ENCODE measurements at places on chromosomes 6 and 20. TPM values are rescaled to one million over a fixed set of nuclear protein-coding genes. Genes with fewer than 3 reads are reported as not detected.

Gene OR2J1
- not detected for total RNA-seq

GRCh38 chr6:119182875-119183274 lies 104.4 kb upstream of the FAM184A start:
- H3K36me3 ChIP-seq, result peaks cover 16% of the 10 kb centered on the region
- DNase-seq, result no peak
- H3K27me3 ChIP-seq, result no peaks in the 10 kb centered on the region

Gene SAMD3
- 2.5 TPM for total RNA-seq

DNA sequence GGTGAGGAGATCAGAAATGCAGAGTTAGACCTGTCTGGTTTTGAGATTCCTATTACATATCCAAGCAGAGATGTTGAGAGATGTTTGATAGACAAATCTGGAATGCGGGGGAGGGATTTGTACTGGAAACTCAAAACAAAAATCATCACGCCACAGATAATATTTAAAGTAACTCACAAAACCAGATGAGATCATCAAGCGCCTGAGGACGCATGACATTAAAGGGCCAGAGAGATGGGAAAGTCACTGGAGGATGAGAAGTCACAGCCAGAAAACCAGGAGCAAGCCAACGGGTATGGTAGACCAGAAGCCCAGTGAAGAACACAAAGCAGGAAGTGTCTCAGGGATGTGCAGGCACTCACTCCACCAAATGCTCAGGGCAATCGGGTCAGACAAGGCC lies 87.7 kb downstream of the DLL1 start:
- H3K27me3 ChIP-seq, result no peaks in the 10 kb centered on the region
- H3K4me1 ChIP-seq, result no peaks in the 10 kb centered on the region
- no peak for DNase-seq
- H3K27ac ChIP-seq, result no peak overlapping the region
- H3K4me3 ChIP-seq, result no peak overlapping the region
- H3K36me3 ChIP-seq, result no peaks in the 10 kb centered on the region

DNA sequence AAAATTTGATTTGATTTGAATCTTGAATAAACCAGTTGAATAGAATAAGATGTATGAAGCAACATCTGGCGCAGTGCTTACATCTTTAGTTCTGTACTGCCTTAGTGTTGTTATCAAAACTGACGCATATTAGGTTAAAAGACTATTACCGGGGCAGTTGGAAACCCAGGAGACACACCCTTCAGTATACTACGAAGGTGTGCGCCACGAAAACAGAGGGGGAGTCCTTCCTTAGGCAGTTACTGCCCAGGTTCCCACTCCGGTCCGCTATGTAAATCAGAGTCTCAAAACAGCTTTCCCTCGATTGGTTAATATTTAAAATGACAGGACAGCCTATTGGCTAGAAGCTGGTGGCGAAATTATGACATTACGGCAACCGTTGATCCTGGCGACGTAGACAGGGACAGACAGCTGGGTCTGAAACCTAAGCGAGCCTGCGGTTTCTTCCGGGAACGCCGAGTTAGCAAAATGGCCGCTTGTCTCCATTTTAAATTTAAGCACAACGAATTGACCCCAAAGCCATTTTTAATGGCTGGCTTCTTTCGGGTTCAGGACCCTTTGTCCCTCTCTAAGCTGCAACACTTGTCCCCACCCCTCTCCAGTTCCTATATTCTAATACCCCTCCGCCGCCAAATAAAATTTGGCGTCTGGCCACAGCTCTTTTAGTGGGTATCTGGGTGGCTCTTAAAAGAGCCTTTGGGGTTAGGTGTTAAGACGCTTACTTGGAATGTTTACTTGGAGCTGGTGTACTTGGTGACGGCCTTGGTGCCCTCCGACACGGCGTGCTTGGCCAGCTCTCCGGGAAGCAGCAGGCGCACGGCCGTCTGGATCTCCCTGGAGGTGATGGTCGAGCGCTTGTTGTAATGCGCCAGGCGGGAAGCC lies 35.8 kb downstream of the HFE start:
- H3K27me3 ChIP-seq, result no peaks in the 10 kb centered on the region
- H3K4me3 ChIP-seq, result peak overlapping the region; percentile 87
- H3K4me1 ChIP-seq, result peaks cover 19% of the 10 kb centered on the region
- peak; percentile 97 for DNase-seq

GRCh38 chr6:84403545-84403944 lies 176.1 kb upstream of the CEP162 start:
- no peak for DNase-seq
- no peaks in the 10 kb centered on the region for H3K4me1 ChIP-seq
- no peak overlapping the region for H3K27ac ChIP-seq
- no peaks in the 10 kb centered on the region for H3K36me3 ChIP-seq

Gene CDYL
- 61.0 TPM for total RNA-seq

DNA sequence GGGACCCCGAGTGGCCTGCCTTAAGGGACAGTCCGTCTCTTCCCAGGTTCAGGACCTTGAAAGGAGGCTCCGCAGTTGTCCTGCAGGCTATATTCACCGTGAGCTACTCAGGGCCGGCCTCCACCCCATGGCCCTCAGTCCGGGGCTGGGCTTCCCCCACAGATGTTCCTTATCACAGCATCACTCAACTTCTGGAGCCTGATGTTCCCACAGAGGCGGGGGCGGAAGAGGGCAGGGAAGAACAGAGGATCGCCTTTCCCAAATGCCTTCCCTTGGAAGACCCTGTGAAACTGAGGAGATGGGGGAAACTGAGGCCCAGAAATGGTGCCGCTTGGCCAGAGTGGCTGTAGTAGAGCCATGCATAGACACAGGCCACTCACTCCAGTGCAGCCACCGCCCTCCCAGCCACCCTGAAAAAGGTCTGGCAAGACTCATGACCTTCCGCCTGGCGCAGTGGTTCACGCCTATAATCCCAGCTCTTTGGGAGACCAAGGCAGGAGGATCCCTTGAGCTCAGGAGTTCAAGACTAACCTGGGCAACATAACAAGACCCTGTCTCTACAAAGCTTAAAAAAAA lies 4.3 kb upstream of the COX4I2 start:
- no peak overlapping the region for H3K27ac ChIP-seq
- H3K36me3 ChIP-seq, result no peaks in the 10 kb centered on the region
- no peak overlapping the region for H3K4me3 ChIP-seq

DNA sequence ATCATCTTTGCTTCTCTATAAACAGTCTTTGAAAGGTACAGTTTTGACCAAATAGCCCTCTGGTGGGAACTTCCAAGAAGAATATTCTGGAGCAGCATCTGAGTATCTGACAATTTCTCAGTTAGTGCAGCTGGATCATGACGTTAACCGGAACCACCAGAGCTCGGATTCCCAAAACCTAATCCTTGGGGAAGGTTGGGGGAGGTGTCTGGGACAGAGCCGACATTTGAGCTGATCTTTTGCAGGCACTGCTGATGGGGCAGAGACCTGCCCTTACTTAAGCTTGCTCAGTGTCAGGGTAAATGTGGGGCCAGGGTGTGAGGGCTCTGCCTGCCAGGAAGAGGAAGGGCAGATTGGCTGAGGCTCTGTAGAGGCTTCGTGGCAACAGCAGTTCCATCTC lies 416.6 kb downstream of the DHX35 start:
- H3K4me3 ChIP-seq, result no peak overlapping the region
- DNase-seq, result no peak
- H3K36me3 ChIP-seq, result no peaks in the 10 kb centered on the region

GRCh38 chr20:11551479-11551878 lies 366.2 kb upstream of the BTBD3 start:
- H3K36me3 ChIP-seq, result no peaks in the 10 kb centered on the region
- DNase-seq, result no peak
- H3K4me3 ChIP-seq, result no peak overlapping the region
- H3K27ac ChIP-seq, result no peak overlapping the region
- no peaks in the 10 kb centered on the region for H3K27me3 ChIP-seq

DNA sequence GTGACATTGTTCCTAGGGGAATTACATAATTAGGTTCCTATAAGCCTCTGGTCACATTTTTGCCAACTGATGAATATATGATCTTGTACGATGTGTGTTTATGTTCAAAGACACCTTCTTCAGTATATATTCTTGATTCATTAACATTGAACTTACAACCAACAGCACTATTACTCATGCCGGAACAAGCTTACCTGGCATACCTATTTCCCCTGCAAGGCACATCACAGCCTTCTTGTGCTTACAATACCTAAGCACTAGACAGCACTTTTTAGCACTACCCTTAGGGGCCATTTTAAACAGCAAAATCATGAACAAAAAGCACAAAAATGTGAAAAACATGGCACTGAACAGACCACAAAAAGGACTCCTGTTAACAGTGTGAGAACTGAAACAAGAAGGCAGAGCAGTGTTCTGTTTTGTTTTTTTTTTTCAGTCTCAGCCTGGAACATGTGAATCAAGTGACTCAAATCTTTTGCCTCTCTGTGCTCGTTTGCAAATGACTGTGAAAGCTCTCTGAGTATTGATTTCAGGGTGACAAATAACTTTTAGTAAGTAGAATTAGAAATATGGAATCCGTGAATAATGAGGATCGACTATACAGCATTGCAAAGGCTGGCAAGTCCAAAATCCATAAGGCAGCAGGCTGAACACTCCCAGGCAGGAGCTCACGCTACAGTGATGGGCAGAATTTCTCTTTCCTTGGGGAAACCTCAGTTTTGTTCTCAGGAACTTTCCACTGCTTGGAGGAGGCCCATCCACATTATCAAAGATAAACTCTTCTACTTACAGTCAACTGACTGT lies 102.3 kb upstream of the TSHZ2 start:
- H3K4me3 ChIP-seq, result no peak overlapping the region
- no peak for DNase-seq
- H3K36me3 ChIP-seq, result no peaks in the 10 kb centered on the region
- H3K27me3 ChIP-seq, result no peaks in the 10 kb centered on the region
- H3K4me1 ChIP-seq, result no peaks in the 10 kb centered on the region

Gene HTR1B
- total RNA-seq, result not detected

DNA sequence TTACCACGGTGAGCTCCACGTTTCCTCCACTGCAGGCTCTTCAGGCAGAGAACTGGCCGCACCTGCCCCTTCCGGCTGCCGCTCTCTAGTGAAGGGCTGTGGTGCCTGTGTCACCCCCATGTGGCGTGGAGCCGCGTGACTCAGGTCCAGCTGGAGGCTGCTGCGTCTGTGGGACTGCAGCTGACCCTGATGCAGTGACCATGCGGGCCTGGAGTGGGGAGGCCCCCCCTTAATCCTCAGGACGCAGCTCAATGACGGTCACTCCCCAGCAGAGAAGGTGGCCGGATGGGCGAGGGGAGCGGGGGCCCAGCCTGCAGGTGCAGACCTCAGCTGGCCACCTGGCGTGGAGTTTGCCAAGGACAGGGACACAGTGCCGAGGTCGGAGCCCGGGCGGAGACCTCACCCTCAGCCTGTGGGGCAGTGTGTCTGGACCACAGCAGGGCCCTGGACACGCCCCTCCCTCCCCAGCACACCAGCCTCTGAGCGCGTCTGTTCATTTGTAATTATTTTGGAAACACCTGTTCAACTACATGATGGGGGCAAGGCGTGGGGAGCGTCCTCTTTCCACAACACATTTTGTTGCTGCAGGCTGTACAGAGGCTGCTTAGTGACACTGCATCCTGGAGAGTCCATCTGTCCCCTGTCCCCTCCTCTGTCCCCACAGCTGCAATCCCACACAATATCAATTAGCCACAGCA lies 10.7 kb downstream of the BHLHE23 start:
- H3K4me1 ChIP-seq, result no peaks in the 10 kb centered on the region
- DNase-seq, result no peak
- H3K27me3 ChIP-seq, result peaks cover 5% of the 10 kb centered on the region
- H3K27ac ChIP-seq, result no peak overlapping the region
- H3K4me3 ChIP-seq, result no peak overlapping the region
- no peaks in the 10 kb centered on the region for H3K36me3 ChIP-seq

Gene HCRTR2
- total RNA-seq, result not detected

DNA sequence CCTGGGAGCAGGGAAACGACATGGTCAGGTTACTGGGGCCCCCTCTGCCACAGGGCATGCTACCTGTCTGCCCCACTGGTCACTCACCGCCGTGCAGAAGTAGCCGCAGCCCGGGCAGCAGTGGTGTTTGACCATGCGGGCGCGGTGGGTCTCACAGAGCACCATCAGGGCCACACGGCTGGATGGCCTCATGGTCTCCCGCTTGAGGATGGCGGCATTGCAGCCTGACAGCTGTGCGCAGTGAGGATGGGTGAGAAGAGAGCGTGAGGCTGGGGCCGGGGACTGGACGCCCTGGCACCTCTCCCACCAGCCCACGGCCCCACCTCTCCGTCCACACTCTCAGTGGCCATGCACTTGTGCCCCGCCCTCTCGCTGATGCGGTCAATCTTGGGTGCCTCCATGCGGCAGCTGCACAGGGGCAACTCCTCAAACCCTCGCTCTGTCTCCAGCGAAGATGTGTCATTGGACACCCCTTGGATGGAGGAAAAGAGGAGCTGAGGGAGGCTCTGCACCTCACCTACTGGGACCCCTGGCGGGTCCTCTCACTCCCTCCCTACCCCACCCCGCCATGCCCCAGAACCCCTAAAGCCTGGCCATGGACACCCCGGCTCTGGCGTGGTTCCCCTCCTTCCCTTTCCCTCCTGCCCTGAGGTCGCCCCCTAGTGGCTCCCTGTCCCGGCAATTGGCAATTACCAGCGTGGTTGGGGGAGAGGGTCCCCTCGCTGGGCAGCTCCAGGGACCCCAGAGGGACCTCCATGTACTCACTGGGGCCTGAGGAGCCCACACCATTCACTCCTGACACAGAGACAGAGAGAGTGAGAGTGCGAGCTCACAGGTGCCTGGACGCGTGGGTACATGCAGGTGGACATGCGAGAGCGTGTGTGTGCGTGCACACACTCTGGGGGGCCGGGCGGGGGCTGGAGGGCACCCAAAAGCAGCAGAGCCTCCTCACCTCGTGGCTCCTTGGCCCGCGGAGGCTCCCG lies 8.9 kb downstream of the EHMT2 start:
- H3K4me3 ChIP-seq, result no peak overlapping the region
- no peaks in the 10 kb centered on the region for H3K4me1 ChIP-seq

DNA sequence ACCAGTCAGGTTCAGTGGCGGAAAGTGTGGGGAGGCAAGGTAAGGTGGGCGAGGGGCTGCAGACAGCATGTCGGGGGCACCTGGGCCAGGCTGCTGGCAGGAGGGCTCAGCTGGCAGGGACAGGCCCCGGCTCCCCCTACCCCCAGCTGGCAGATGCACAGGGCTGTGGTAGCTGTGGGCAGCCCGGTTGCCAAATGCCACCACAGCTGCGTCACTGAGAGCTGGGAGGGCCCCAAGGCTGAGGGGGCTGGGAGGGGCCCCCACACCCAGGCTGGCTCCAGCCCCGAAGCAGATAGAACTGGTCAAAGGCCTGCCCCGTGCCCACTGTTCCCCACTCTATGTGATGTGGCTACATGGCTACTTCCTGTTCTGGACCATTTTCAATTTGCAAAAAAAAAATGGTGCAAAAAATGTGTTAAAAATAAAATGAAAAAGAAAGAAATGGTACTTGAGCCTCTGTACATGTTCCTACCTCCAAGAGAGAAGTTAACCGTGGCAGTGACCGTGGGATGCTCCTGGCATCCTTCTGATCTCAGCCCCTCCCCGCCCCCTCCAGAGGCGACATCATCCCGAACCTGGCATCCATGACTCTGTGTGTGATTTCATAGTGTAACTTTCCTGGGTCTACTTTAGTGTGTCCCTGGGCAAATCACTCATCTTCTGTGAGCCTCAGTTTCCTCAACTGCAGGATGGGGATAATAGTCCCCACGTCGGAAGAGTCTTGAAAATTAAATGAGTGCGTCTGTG lies 64.4 kb downstream of the UBE2V1 start:
- no peak overlapping the region for H3K4me3 ChIP-seq
- peaks cover 35% of the 10 kb centered on the region for H3K4me1 ChIP-seq
- no peak overlapping the region for H3K27ac ChIP-seq
- peak; percentile 48 for DNase-seq

Gene TRIM15
- total RNA-seq, result not detected

Gene DIDO1
- 128 TPM for total RNA-seq
